ENCODE measurements at places on chromosomes 7 and 10. TPM values are rescaled to one million over a fixed set of nuclear protein-coding genes. Genes with fewer than 3 reads are reported as not detected.

Gene ZNF727
- 0.76 TPM for total RNA-seq

DNA sequence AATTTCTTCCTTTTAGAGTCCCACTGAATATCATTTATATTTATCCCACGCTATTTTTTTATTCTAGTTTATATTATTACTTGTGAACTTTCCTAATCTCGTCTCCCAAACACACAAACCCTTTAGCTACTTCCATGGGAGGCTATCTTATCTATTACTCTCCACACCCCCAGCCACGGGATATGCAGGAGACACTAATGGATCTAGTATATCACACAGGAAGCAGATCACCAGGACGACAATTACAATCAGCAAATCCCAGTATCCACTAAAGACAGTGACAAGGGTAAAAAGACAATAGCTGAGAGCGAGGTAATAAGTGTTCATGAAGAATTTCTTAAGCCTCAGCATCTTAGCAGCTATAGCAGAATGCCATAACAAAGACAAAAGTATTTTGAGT is 3.8 kb upstream of the AKR1E2 start:
- no peak for DNase-seq
- H3K4me3 ChIP-seq: no peak overlapping the region
- no peaks in the 10 kb centered on the region for H3K27me3 ChIP-seq

DNA sequence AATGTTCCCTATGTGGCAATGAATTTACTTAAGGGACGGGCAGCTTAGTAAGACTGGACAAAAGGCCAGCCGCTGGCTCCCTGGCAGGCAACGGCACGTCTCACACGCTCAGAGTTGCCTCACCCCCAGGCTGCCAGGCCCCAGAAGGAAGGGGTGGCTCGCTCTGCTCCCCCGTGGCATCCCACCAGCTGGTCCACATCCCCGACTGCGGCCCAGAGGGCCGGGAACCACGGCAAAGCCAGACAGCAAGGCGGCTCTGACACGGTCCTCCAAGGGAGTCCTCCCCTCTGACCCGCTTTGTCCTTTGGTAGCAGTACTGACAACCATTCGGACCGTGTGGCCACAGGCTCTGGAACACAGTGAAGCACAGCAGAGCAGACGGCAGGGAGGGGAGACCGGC is 34.1 kb downstream of the NUDT1 start:
- H3K27ac ChIP-seq: no peak overlapping the region
- DNase-seq: no peak
- peaks cover 2% of the 10 kb centered on the region for H3K4me1 ChIP-seq
- no peak overlapping the region for H3K4me3 ChIP-seq
- H3K27me3 ChIP-seq: no peaks in the 10 kb centered on the region

DNA sequence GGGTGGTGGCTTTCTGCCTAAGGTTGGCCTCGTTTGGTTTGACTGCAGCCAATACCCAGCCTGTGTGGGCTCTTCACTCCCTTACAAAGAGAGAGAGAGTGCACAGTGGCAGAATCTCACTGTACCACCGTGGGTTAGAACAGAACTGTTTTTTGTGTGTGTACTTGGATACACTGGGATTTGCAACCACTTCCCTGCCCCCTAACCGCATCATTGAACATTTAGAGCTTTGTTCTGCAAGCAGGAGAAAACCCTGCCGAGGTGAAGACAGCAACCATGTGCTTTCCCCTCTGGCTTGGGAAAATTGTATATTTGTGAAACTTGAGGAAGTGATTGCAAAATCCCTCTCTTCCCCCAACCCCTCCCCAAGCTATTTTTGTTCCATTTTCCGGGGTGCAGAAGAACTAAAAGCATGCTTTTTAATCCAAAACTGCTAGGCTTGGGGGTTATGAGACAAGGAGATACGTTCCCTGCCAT is 201.2 kb downstream of the TCF7L2 start:
- no peak for DNase-seq
- H3K27ac ChIP-seq: no peak overlapping the region
- H3K4me1 ChIP-seq: no peaks in the 10 kb centered on the region
- H3K4me3 ChIP-seq: no peak overlapping the region
- peaks cover 90% of the 10 kb centered on the region for H3K36me3 ChIP-seq

Data from suprapubic skin (tissue), 4 donors.